Stimulated activated CD8-positive, alpha-beta memory T cell treated with anti-CD3 and anti-CD28 coated beads, Interleukin-4, amount 100 ng/mL, for 1 hour (primary cell): ENCODE measurements at places on chromosomes 7 and 10.

DNA sequence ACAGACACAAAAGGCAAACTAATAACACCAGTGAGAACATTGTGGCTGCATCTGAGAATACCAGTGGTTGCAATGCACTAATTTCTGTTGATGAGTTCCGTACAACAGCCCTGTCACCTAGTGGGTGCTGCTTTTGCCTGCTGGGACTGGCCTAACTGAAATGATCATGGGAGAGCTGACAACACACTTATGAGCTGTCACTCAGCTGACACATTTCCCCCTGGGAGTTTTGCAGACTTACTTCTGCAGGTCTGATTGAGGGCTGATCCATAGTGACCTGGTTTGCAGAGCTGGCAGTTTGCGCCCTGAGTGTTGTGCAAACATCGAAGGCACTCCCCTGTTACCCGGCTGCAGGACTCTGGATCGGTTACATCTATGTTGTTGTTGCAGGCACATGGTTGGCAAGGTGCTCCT is 60.6 kb upstream of the LAMB1 start:
- DNase-seq, result no peak

DNA sequence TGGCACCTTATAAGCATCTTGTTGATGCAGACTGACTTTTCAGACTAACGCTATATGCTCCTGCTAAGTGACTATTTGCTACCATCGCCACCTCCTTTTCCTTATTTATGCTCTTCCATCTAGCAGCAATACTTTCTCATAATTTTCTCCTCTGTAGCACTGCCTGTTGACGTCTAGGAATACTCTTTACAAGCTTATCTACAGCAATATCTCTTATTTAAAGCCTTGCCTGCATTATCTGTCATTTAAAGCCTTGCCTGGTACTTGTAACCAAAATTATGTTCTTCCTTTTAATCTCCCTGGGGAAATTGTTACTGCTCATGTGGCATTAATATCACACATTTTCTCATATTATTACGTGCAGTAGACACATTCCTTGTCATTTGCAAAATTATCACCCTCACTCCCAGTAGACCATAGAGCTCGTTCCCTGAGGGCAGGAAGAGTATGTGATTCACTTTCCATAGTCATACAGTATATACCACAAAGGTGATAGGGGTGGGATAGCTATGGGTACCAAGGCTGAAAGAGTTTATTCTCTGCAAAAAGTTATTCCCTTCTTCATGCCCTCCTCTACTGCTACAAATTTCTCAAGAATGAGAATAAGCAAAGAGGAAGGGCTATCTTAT is 359.7 kb upstream of the PCDH15 start:
- DNase-seq, result no peak

DNA sequence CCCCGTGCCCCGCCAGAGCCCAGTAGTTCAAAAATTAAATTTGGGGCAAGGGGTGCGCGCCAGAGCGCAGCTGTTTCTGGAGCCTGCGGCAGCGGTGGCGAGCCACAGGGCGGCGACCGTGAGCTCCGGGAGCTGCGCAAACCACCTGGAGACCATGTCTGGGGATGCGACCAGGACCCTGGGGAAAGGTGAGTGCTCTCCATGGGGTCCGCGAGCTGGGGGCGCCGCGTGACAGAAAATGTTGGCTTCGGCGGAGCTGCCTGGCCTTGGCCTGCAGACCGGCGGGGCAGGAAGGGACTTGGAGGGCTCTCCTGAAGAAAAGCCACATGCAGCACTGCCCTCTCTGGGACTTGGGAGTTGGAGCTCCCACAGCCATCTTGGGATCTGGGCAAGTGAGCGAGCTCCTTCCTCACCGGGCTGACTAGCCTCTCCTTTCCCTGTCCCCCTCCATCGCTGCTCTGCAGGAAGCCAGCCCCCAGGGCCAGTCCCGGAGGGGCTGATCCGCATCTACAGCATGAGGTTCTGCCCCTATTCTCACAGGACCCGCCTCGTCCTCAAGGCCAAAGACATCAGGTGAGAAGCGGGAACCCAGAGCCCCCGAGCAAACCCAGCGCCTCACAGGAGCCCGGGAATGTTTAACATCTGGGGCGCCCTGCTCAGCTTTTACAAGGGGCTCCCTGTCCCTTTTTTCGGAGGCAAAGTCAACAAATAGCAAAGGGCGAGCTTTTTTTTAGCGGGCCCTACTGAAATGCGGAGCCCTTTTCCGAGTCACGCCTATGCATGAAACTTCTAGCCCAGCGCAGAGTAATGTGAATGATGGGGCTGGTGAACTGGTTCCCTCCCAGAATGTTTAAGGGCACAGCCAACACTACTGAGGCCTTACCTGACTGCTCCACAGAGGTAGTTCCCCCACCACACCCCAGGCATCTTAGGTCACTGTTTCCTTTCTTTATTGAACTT is 6.1 kb downstream of the GSTO2 start:
- no peak for DNase-seq

- DNase-seq, result no peak
Measured at GRCh38 chr10:114131094-114131493, 42.9 kb downstream of the CCDC186 start.

DNA sequence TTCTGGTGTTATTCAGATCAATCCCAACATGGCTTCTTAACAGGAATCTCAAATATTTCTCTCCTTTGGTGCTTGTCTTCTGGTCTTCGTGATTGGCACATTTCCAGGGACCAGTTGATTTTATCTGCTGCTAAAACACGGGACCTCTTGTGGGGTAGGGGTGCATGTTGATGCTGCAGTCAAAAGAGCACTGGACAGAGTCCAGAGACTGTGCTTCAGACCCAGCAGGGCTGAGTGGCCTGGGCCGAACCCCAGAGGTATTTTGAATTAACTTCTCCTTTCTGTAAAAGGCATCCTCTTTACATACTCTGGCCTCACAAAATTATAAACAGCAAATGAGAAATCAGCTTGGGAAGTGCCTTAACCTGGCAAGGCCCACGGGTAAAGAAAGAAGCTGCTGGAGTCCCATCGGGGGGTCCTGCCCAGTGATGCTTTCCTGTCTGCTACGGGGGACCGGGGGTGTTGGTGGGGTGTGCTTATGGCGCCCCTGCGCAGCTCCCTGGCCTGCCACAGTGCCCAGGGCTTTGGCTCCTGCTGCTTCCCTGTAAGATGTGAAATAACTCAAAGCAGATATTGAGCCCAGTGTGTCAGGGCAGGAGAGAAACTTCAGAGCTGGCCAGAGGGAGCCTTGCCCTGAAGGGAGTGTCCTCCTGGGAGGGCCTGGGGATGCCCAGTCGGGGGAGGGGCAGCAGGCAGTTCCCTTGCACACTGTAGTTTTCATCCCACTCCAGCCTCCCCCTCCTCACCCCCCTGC is 230.5 kb downstream of the TCF7L2 start:
- DNase-seq, result no peak

DNA sequence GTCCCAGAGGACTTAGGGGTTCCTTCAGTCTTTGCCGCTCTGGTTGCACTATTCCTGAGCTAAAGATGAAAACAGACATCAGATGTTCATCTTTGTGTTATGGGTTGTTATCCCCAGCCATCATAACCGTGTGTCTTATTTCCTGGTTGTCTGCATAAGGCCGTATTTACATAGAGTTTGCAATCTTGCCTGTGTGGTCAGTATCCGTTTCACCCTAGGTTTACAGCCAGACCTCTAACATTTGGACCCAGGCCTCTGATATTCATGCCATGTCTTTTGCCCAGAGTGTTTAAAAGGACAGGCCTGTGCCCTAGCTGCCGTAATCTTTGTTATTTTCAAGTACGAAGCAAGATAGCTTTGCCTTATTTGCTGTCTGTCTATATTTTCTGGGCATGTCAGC is 26.6 kb downstream of the LRRC4 start:
- no peak for DNase-seq

DNA sequence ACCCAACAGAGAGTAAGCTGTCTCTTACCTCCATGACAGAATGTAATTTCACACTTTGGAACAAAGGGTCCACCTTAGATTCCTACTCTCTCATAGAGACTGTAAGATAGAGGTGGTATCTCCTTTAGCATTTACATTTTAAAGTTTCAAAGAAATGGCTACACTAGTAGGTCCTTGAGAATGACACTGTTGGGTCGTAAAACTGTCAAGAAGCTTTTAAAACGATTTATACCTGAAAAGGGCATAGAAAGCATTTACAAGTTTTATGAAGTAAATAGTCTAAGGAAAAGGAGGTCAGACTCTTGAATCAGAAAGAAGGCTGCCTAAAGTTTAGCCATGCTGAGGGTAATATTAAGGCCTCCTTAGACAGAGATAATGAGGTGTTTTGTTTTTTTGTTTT is 1212.4 kb upstream of the PHF14 start:
- DNase-seq, result no peak

DNA sequence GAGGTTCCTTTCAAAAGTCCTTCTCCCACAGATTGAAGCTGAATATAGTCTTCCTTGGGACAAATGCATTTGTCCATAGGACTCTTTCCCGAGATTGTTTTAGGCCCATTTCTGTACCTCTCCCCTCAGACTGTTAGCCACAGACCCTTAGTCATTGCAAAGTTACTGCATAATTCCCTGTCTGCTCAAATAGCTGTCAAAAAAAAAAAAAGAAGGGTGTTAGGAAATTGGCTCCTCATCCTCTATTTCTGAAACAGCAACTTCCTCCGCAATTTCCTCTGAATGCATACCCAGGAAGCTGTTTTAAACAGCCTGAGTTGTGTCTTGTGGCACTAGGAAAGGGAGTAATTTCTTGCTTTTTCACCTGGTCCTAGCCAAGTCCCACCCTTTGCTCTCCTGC is 5.4 kb downstream of the LRRC4 start:
- DNase-seq, result no peak

DNA sequence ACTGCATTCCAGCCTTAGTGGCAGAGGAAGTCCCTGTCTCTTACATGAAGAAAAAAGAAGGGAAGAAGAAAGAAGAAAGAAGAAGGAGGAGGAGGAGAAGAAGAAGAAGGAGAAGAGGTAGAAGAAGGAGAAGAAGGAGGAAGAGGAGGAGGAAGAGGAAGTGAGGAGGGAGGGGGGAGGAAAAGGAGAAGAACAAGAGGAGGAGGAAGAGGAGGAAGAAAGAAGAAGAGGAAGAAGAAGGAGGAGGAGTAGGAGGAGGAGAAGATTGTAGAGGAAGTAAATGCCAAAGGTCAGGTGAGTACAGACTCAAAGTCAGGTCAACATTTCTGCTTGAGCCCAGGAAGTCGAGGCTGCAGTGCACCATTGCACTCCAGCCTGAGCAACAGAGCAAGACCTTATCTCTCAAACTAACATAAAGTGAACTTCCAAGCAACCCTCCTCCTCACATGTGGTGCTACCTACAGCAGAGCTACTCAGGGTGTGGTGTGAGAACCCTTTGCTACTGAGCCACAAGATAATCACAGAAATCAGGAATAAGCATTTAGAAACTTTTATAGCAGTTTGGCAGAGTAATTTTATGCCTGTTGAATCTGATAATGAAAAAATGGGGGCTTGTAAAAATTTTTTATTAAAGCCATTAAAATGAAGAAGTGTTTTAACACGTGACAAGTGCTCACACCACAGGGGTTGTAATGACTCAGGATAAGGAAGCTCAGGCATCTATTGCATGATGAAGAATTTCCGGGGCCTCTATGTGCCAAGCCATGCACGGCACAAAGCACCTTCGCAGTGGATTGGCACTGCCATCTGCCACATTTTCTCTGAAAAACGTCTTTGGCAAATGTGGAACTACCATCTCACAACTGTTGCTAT is 224.9 kb upstream of the AUTS2 start:
- no peak for DNase-seq

- no peak for DNase-seq
Measured at GRCh38 chr10:113666682-113667252, 2.9 kb upstream of the NRAP start.

GRCh38 chr7:142248166-142249160 is 9.4 kb downstream of the PRSS58 start:
- no peak for DNase-seq

DNA sequence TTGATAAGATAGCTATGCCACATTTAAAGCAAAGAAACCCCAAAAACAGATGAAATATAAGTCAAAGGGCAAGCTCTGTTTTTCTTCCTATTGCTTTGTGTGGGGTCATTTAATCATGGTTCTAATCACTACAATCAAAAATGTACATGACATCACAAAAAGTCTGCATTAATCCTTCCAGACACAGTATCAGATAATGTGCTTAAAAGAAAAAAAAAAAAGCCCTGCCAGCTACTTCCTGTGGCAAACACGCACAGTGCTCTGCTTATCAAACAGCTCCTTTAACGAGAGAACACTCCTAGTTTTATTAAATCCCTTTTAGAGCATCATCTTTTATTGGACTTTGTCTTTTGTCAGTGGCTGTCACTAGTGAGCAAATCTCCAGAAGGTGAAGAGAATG is 1005.8 kb downstream of the GATA3 start:
- DNase-seq, result no peak

- DNase-seq, result no peak
Measured at GRCh38 chr7:29924684-29925083, 64.9 kb downstream of the SCRN1 start.

GRCh38 chr7:37424995-37425394 is 23.7 kb downstream of the ELMO1 start:
- DNase-seq, result no peak

DNA sequence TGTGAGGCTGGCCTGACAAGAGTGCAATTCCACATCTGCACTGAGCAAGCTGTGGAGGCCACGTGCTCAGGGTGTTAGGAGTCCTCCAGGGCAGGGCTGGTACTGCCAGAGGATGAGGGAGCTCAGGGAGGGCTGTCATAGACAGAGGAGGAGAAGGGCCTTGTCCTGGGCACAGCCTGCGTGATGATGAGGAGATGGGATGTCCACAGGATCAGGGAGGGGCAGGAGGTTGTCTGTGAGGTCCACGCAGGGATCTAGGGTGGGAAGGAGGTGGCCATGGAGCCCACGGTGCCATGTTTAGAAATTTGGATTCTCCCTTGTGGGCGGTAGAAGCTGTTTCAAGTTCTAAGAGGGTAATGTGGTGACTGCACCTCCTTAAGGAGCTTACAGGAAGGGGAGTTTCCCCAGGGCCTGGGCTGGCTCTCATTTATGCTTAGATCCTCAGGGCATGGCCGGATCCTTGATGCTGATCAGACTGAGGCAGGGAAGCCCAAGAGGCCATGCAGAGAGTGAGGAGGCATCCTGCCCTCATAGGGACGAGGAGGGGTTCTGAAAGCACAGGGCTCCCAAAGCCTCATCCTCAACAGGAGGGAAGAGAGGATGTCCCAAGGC is 30.3 kb downstream of the CHAT start:
- no peak for DNase-seq

GRCh38 chr7:155698633-155699032 is 54.2 kb downstream of the RBM33 start:
- no peak for DNase-seq

- no peak for DNase-seq
Measured at GRCh38 chr7:9958486-9958885, 1015.2 kb upstream of the PHF14 start.

DNA sequence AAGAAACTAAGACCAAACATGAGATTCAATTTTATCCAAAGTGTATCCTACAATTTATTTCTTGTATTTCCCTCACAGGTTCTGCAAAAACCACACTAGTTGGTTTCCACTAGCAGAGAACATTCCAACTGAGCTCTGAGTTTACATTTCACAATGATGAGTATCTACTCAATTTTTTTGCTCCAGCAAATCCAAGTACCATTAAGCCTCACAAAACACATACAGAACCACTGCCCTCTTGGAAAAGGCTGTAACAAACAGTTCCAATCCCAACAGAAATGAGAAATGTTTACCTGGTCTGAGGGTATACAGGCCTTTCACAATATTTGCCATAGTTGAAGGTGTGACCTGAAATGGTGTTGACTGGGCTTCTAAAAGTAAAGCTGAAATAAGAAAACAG is 59.9 kb downstream of the CACUL1 start:
- no peak for DNase-seq

- DNase-seq, result no peak
Measured at GRCh38 chr10:71231206-71231605, 18.8 kb downstream of the UNC5B start.

- no peak for DNase-seq
Measured at GRCh38 chr7:4742051-4742573, 33.3 kb upstream of the AP5Z1 start.
